NB4 (cell line): ENCODE measurements at places on chromosomes 2 and 18.

DNA sequence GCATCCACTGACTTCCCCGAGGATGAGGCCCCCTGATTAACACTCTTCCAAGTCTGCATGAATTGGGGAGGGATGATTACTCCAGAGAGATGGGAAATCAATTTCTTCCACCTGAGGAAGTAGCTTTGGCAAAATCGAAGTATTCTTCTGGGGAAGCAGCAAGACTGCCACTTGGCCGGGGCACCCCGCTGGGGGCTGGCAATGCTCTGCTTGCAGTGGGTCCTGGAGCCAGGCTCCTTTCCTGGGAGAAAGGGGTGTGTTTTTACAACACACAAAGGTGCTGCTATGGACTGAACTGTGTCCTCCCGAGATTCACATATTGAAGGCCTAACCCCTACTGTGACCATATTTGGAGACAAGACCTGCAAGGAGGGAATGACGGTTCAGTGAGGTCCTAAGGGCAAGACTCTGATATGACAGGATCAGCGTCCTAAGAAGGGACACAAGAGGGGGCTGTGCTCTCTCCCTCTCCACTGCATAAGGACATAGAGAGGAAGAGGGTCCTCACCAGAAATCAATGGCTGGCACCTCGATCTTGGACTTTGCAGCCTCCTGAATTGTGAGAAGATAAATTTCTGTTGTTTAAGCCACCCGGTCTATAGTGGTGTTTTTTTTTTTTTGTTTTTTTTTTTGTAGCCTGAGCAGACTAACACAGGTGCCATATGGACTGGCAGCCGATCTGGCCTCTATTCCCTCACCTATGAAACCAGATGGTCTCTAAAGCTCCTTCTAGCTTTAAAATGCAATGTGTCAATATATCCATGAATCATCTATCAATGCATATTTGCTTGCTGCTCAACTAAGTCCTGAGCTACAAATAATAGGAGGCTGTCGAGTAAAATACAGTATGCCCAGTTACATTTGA lies 3.6 kb upstream of the SMARCAL1 start:
- peak; percentile 47 for DNase-seq

GRCh38 chr2:239693761-239694415 lies 293.1 kb upstream of the HDAC4 start:
- no peak for DNase-seq

DNA sequence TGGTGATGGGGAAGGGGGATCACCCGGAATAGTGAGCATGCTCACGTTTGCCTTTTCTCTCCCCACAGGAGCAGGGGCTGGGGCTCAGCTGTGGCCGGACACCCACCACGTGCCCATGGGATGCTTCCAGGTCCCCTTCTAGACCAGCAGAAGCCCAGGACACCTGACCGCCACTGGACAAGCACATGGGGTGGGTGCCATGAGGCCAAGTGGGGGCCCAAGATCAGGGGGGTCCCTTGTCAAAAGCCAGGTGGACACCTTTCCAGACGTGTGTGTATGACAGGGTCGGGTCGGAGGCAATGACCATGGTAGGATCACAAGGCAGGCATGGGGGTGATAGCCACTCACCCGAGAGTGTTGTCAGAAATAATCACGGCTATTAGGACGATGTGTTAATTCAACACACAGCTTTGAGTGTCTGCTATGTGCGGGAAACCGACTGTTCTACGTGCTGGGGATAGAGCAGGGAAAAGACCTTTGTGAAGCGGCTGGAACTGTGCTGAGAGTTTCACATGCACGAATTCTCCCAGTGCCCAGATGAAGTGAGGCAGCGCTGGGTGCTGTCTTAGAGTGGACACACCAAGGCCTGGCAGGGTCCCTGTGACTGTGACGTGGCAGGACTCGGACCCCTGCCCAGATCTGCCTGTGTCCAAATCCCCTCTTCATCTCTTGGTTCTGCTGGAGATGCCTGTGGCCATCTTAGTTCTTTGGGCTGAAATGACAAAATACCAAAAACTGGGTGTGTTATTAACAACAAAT lies 244.7 kb downstream of the NDUFA10 start:
- no peak for DNase-seq

GRCh38 chr2:233480490-233481202 lies 85.9 kb downstream of the USP40 start:
- no peak for DNase-seq

- no peak for DNase-seq
These were observed 502.7 kb downstream of the PLCL1 start for GRCh38 chr2:198307093-198307492.
